ENCODE measurements at places on chromosomes 3 and 15.

GRCh38 chr15:48940508-48940907 lies 23.2 kb downstream of the SHC4 start:
- DNase-seq = no peak

- no peak for DNase-seq
Measured at GRCh38 chr3:190325923-190326322, 3.7 kb upstream of the CLDN1 start.

DNA sequence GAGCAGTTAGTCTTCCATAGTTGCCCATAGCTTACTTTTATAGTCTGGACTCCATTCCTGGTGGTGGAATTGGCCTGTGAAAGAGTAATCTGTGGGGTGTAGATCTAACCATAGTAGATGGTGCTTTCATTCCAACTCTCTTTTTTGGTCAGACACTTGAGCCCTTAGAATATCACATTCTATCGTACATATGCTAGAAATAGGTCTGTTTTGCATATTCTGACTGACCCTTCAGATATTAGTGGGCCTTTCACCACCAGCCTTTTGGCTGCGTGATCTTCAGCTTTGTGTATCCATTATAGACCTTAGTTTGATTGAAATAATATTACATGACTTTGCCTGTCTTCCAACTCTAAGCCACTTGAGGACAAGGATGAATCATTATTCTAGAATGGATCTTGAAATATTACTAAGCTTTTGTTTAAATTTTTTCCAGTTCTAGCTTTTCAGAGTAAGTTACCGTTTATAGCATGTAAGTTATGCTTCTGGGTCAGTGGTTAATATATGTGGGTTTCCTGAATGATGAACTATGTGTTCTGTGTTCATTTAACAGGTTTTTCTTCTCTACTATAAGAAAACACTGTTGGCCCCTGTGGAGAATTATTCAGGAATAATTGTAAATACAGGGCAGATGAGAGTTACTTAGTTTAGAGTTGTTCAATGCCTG lies 8.7 kb downstream of the RAB7A start:
- no peak for DNase-seq

GRCh38 chr3:58973796-58974195 lies 76.0 kb downstream of the CFAP20DC start:
- no peak for DNase-seq

DNA sequence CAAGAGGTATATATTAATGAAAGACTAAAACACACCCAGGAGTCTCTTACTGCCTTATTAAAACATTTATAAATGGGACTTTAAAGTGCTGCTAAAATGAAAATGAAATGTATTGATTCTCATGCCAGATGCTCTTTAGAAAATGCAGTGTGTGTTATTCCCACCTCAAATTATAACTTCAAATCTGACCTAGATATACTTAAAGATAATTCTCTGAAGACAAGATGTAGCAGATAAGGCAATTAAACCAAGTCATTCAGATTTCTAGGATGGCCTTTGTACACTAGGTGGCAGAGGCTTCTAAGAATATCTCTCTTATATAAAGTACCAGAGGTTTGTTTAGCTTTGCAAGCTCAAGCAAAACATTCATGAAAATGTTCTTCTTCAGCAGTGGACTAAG lies 26.9 kb upstream of the GOLGA8B start:
- no peak for DNase-seq

DNA sequence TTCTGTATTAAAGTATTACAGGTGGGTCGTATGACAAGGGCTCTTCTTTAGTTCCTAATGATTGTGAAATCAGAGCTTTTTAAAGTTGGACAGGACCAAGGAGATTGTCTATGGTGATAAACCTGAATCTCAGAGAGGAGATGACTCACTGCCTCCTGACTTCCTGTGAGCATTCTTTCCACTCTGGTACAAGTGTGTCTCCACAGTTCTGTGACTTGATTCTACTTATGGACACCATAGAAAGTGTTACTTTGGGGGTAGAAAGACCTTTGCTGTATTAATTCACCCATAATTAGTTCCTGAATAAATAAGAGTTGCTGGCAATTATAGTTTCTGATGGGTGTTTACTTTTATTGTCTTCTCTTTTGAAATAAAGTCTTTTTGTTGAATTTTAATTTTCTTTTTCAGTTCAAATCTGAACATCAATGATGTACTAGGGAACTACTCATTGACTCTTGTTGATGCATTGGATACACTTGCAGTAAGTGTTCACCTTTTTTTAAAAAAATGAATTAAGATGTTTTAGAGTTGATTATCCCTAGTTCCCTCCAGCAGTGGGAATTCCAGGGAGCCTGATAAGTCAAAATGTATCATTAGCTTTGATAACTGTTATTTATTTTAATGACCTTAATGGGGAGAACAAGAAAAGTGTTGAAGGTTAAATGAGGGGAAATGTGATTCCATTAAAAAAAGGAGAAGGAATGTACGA lies 7.4 kb downstream of the EDEM1 start:
- DNase-seq = no peak

- peak; percentile 78 for DNase-seq
Measured at GRCh38 chr3:183385698-183386613, 42.5 kb downstream of the MCF2L2 start.

DNA sequence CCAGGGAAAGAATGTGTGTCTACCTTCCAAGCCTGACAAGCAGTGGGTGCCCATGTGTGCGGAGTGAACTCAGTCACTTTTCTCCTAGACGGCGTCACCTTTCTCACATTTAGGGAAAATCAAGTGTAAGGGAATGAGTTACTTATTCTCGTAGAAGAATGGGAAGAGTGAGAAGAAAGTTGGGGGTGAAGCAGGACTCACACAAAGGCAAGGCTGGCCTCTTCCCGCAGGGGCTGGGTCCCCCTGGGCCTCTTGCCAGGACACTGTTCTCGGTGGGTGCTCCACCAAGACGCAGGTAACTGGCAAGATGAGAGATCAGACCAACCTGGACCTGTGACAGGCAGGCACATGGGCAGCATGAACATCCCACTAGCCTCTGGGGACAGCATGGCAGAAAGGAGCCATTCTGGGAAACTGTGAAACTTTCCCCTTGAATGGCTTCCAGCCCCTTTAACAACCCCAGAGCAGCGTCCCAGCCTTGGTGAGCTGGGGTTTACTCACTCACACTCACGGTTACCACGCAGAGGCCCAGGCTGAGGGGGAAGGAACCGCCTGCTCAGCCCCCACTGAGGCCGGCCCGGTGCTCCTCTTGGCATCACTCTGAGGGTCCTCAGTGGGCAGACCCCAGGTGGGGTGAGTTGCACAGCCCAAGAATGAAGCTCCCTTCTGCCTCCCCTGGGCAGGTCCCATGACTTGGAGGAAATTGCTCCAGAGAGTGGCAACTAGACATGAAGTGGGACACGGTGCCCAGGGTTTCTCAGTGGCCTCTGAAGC lies 15.0 kb upstream of the SRP14 start:
- DNase-seq = no peak

DNA sequence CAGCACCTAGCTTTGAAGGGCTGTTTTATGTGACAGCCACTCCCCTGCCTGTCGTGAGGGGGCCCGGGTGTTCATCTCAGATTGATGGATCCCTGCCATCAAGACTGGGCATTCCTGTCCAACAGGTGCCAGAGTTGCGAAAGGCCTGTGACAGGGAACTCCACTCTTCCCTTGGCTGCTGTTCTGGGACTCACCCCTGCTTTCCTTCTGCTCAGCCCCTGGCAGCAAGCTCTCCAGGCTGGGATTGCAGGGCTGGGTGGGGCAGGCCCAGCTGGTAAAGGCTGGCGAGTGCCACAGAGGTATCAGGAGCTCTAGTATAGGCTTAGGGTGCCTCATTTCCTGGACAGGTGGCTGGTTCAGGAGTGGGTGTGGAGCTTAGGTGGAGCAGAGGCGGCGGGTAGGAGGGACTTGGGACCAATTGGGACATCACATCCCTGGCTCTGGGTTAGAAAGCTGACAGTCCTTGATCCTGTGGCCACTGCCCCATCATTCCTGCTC lies at the start of gene PLA2G4B:
Gene PLA2G4B (plus strand): TSS at position 448 of the 498 bp plus-strand sequence. CDS start 67 bp downstream, outside the sequence.
- DNase-seq = no peak

- no peak for DNase-seq
Measured at GRCh38 chr15:25735550-25736384, 127.4 kb downstream of the ATP10A start.

- no peak for DNase-seq
Measured at GRCh38 chr3:14141144-14141543, 16.3 kb downstream of the TMEM43 start.

DNA sequence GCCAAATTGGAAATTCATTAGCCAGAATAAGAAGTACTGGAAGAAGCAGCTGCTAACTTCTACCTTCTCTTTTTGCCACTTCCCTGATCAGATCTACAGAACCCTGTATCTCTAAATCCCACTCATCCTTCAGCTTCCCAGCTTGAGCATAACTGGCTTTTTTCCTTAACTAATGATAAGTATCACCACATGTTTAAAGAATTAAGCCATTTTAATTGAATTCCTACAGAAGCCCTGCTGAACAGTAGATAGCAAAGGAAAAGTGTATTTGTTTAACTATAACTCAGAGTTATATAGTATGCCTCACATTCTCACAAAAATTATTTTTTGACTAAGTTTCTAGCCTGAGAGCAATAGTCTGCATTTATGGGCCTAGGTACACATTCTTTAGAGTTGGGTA lies 262.4 kb downstream of the UBE2E2 start:
- DNase-seq = no peak

DNA sequence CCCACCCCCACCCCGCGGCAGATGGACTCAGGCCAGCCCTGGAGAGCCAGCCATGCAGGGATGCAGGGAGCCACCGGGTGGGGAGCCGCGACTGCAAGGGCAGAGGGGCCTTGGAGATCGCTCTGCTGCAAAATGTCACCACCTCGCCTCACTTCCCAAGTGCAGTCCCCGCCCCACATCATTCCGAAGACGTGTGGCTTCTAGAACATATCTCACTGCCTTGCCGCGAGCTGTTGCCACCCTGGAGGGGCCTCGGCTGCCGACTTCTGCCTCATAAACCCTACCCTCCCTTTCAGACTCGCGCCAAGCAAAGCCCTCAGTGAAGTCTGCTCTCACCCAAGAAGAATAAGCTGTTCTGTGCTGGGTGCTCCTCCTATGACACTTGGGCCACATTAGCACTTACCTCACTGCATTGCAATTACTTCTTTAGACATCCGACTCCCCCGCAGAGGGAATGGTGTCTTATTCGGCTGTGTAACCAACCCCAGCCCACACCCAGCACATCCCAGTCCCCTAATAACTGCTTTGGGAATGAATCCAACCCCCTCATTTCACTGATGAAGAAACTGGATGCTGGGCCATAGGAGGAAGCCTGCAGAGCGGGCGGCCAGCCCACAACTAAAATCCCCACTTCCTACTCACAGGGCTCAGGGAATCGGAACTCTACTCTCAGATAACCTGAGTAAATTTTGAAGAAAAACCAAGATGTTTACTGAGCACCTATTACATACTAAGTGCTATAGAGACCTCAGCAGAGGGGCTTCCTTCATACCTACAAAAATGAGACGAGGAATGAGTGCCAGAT lies 8.6 kb downstream of the TLE3 start:
- peak; percentile 88 for DNase-seq

DNA sequence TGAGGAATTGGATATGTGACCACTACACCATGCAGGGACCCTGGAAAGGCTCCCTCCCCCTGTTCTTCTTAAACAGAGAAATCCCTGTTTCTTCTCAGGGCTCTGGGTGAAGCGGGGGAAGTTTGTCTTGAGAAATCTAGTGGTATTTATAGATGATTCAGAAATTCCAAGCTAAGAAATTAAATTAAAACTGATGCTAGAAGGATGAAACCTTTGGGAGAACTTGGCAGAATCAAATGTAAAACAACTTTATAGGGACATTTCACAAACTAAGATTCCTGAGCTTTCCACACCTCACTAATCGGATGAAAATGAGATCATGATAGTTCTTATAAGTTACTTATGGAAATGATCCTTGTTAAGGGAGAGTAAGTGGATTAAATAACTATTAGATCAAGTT lies 54.2 kb downstream of the FBXL2 start:
- DNase-seq = no peak

GRCh38 chr15:57692709-57693108 lies 13.8 kb upstream of the POLR2M start:
- DNase-seq = no peak

DNA sequence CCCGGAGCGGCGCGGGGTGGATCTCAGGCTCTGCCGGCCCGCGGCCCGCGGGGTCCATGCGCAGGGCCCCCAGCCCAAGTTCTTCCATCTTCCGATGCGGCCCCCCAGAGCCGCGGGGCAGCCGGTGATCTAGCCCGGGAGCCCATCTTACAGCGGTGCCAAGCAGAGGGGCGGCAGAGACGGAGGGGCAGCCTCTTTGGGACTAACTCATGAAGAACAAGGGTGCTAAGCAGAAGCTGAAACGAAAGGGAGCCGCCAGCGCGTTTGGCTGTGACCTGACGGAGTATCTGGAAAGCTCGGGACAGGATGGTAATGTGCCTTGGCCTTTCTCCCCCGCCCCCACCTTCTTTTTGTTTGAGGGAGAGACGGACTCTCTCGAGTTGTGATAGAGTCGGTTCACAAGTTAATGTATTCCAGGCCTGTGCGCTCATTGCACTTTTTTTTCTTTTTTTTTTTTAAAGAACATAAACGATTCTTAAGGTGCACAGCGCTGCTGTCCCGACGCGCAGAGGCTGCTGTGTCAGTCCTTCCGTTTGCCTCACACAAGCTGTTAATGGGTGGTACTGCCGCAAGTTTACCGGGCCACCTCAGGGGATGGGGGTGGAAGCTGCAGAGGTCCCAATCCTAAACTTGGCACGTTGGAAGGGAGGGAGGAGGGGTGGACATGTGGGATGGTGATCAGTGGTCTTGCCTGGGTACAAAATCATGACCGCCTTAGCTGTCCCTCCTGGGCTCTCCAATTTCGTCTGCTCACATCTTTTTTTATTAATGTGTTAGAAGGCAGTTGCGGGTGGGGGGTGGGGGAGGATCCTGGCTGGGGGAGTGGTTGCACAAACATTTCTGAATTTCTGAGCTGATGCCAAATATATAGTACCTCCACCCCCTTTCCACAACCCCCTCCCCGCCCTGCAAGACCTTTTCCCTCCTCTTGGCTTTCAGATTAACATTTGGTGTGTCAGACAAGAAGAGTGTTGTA lies 801 bp downstream of the ARHGAP31 start:
- no peak for DNase-seq

DNA sequence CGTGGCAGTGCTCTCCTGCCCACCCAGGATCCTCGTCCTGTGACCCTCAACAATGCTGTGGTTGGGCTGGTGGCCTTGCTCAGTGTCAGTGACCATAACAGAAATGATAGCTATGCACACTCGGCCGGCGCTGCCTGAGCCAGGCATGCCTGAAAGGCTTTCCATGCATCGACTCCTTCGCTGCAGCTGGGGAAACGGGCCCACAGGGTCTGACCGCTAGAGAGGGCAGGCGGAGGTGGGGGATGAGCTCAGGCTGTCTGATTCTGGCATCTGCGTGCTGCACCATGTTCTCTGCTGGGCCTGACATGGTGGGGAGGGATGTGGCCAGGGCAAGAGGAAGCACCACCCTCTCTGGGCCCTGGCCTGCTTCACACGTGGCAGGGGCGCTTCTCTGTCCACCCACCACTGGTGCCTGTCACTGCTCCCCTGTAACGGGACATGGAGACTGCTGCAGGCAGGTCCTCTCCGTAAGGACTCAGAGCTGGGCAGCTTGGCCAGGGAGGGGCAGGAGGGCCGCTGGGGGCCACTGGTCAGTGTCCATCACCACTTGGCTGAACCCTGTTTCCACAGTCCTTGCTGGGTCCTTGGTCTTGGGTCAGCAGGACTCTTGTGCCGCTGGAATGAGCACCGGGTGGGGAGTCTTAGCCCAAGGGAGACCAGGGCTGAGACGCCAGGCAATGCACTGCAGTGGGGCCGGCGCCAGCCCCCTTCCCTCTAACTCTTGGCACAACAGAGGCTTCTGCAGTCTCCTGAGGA lies 64.1 kb upstream of the RPL32 start:
- no peak for DNase-seq

- DNase-seq = no peak
Measured at GRCh38 chr15:65055201-65055870, 10.1 kb downstream of the SLC51B start.
